ENCODE measurements at places on chromosomes 2 and 18.

DNA sequence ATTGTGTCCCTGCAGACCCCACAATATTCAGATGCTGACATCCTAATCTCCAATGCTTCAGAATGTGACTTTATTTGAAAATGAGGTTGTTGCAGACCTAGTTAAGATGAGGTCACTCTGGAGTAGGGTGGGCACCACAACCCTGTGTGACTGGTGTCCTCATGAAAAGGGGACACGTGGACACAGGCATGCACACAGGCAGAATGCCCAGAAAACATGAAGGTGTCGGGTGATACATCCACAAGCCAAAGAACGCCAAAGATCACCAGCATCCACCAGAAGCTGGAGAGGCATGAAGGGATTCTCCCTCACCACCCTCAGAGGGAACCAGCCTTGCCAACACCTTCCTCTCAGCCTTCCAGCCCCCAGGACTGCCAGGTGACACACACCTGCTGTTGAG is 69.3 kb downstream of the AFF3 start:
- DNase-seq: no peak

- peak; percentile 65 for DNase-seq
Observed at GRCh38 chr2:105787376-105788318, 42.9 kb downstream of the NCK2 start.

- no peak for DNase-seq
Observed at GRCh38 chr2:6474161-6475140, 391.3 kb downstream of the CMPK2 start.

- no peak for DNase-seq
Observed at GRCh38 chr18:3086871-3087270, 73.9 kb upstream of the LPIN2 start.

DNA sequence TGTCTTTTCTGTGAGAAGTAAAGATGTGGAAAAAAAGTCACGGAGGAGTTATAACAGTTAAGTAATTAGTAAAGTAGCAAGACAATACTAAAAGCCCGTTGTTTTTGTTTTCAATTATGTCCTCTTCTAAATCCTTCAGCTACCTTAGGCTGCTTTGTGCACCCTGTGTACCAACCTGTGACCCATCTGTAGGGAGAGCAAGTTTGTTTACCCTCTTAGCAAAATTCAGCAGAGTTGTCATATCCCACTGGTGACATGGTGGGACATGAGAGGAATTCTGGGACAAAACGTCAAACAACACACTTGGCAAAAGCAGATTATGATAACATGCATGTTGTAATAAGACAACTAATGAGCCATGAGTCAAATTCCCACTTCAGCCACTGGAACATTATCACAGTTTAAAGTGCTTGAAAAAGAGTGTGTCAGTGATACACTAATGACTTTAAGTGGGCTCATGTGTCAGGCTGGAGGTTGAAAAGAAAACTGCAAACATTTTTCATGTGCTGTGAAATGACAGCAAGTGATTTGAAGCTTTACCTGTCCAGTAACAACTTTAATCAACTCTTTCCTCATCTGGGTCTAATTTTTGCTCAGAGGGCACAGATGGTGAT is 392.8 kb upstream of the ACVR2A start:
- no peak for DNase-seq

DNA sequence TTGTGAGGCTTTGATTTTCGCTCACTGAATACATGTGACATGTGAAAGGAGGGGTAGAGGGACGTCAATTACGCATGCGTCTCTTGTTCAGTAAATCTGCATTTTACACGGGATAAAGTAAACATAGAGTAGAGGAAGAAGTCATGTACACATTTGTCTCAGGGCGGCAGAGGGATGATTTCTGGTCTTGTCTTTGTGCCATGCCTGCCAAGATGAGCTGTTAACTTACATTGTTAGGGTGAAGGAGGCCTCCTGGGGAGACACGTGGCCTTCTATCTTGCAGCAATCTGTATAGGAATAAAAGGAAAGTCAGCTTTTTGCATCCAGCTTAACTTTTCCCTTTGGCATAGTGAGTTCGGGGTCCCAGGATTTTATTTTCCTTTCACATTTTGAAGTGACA is 106.3 kb downstream of the LDLRAD4 start:
- DNase-seq: no peak

DNA sequence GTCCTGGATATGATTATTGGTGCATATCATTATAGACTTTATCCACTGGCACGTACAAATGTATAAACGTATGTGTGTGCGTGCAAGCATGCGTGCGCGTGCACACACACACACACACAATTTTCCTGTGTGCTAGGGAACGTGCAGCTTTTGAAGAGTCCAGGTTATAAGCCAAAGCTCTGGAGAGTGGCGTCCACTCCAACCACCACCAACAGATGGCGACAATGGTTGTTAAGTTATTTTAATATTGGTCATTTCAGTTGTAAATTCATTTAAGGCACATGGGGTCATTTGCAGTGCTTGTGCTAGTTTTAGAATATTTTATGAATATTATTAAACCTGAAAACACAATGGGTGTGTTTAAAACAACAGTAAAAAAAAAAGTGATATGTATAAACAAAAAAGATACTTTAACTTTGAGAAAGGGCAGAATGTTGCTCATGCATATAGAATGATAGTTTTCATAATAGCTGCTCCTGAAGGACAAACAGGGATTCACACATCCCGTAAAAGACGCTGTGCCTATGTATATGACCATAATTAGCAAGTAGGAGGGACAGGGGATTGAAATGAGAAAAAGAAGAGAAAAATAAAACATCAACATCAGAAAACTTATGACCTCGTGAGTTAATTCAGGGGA is 124.2 kb upstream of the ITGB6 start:
- DNase-seq: no peak

GRCh38 chr2:161416708-161417437 is 776 bp downstream of the TBR1 start:
- no peak for DNase-seq

GRCh38 chr18:78776706-78777285 is 202.8 kb upstream of the SALL3 start:
- DNase-seq: no peak

- no peak for DNase-seq
Observed at GRCh38 chr2:3025261-3025660, 352.4 kb downstream of the EIPR1 start.

- DNase-seq: no peak
Observed at GRCh38 chr2:182220998-182221397, 205.8 kb downstream of the PDE1A start.

GRCh38 chr2:219205165-219205538 is 1.4 kb upstream of the ZFAND2B start:
- no peak for DNase-seq

DNA sequence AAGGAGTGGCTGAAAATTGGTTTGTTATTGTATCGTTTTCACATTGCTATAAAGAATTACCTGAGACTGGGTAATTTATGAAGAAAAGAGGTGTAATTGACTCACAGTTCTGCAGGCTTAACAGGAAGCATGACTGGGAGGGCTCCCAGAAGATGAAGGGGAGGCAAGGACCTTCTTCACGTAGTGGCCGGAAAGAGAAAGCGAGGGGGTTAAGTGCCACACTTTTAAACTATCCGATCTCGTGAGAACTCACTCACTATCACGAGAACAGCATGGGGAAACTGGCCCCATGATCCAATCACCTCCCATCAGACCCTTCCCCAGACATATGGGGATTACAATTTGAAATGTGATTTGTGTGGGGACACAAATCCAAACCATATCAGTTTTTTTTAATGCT is 81.6 kb downstream of the FBXO15 start:
- DNase-seq: no peak

- no peak for DNase-seq
Observed at GRCh38 chr2:160223560-160223959, 23.5 kb upstream of the ITGB6 start.

GRCh38 chr18:41624460-41624859 is 330.6 kb upstream of the PIK3C3 start:
- DNase-seq: no peak

- no peak for DNase-seq
Observed at GRCh38 chr18:64118406-64118805, 30.5 kb downstream of the LINC00305 start.

GRCh38 chr2:158458617-158458920 is 1.8 kb downstream of the PKP4 start:
- DNase-seq: no peak

DNA sequence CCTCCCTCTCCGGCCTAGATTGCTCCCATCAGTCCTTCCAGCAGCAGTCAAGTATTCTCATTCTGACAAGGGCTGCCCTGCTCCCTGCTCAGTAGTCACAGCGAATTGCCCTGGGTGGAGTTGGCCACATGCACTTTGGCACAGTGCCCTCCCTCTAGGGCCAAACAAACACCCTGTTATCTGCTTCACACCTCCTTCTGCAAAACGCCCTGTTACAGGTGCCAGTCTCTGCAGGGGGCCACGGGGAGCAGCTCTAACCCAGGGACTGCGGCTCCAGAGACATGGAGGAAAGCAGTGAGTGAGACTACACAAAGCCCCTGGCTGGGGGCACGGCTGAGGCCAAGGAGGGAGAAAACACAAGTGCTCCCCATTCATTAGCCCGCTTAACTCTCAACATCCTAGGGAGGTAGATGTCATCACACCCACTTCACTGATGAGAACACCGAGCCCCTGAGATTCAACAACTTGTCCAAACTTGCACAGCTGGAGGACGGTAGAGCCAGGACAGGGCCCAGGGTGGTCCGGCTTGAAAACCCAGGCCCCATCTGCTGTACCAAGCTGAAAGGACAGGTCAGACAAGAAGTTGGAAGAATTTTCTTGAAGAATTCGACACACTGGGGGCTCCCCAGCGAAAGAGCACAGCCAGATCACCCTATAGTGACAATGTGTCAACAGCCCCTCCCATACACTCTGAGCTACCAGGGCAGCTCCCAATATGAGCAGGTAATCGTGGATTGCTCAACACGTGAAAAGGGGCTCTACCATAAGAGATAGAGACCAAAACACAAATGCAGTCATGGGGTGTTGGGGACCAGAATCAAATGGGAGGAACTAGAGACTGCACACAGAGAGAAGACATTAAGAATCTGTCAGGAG is 8.7 kb upstream of the TFCP2L1 start:
- no peak for DNase-seq

DNA sequence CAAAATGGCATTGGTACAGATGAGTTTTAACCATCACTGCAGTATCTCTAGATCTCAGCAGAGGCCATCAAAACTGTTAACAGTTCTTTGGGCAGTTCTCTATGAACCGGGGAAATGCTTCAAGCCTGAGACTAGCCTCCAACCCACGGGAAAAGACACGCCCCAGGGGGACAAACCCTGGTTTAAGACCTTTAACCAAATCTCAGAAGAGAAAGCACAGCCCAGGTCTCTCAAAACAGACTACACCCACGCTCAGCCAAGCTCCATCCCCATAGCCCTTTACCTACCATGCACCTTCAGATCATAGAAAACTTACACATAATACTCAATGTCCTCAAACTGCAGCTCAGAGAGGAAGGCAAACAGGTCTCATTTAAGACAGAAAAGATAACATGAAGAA is 78.3 kb downstream of the TMEM163 start:
- DNase-seq: no peak

GRCh38 chr2:105490956-105491355 is 92.1 kb upstream of the FHL2 start:
- DNase-seq: no peak

DNA sequence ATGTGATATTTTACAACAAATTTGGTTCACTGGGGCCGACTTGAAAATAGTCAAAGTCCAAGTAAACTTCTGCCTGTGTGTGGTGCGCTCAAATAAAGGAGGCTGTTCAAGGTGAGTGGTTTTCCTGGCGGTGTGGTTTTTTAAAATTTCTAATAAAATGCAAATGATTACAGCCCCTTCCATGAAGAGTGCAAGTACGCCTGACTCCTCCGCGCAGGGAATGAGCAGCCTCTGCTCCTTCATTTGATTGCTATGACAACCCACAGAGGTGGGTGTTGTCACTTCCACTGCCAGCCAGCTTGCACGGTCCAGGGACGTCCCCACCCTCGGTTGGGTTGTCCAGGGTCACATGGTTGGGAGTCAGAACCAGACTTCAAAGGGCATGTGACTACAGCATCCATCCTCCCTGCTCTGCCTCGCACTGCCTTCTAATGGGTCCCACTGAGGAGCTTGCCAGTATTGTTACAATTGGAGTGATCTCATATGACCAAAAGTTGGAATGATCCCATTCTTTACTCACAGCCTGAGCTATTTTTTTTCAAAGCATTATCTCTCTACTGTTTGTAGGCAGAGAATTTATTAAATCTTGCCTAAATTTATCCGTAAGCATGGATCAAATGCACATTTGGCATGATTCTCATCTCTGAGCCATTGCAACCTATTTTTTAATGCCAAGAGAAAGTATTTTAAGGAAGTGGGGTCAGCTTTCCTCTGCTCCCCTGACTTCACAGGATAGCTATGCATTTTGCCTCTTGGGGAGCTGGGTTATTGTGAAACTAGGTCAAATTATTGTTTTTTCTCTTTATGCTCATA is 121.3 kb downstream of the AGAP1 start:
- DNase-seq: no peak

DNA sequence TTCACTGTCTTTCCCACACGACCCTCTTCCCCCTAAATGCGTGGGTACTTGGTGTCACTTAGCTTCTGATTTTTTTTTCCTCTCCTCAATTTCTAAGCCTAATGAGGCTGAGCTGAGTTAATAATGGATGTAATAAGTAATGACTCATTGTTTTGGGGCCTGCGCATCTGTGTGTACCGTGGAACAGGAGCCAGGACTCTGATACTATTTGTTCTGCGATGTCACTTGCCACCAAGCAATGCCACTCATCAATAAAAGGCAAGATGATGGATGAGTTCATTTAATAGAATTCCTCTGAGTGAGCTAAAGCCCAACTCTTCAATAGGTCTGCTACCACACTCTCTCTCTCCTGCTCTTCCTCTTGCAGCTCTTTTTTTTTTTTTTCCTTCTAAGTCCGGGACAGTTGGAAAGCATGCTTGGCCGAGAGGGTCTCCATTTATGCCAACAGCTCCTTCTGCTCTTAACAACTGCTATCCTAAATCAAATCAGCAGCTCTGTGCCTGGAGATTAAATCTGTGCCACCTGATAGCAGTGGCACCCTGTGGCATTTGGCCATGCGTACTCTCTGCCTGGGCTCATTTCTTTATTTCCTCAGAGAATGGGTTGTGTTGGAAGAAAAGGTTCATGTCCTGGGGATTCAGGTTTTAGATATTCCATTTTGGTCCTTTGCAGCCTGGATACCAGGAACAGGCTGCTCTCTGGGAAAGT is 1284.2 kb upstream of the PIK3C3 start:
- no peak for DNase-seq

- no peak for DNase-seq
Observed at GRCh38 chr2:227886149-227886548, 14.7 kb downstream of the DAW1 start.

- DNase-seq: no peak
Observed at GRCh38 chr2:1847846-1848598, 103.7 kb upstream of the PXDN start.

GRCh38 chr18:5395860-5396448 is 100.4 kb upstream of the ZBTB14 start:
- no peak for DNase-seq

- no peak for DNase-seq
Observed at GRCh38 chr2:85771486-85771885, 17.7 kb downstream of the ATOH8 start.

DNA sequence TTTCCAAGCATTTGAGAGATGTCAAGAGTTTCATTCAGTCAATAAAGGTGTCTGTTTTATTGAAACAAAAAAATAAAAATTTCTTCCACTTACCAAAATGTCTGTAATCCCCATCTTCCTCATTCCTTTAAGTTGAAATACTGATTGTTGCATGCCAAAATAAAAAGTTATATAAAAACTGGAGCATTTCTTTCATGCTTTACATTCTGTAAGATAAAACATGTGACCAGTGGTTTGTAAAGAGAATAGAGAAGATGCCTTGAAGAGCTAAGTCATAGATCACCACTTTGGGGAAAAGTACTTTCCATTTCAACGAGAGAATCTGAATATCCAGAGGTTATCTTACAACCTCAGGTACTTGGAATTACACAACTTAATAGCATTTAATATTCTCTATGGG is 35.9 kb upstream of the MYO1B start:
- DNase-seq: no peak
